ENCODE measurements at places on chromosomes 12 and 14.
A peak's percentile ranks its signal among the peaks of the same experiment; 100 is the strongest.

DNA sequence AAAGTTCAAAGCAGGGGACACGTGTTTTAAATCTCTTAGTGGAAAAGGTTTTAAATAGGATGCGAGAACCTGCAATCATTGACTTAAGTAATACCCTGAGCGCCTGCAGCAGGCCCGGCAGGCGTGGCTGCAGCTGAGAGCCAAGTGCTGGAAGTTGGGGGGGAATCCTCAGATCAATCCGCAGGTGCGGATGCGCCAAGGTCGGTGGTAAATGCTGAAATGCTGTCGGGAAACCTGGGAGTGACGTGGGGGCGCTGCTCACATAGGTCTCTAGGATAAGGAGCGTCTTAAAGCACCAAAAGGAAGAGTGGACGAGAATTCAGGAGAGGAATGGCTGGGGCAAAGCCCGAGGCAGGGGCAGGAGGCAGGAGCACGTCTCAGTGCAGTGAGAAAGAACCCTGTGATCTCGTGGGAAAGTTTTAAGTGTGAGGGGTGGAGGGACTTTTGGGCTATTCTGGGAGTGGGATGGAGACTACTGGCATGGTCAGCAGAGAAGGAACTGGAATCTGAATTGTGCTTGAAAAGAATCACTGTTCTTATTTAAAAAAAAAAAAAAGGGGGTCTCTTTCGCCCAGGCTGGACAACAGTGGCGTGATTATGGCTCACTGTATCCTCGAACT, 883 bp upstream of the CDCA4 start:
- DNase-seq = peak; percentile 55

GRCh38 chr14:23034498-23035302, at the start of gene PSMB5:
PSMB5 (minus strand) TSS chr14:23034900; CDS start chr14:23034881, 19 bp downstream.
- DNase-seq = peak; percentile 93

DNA sequence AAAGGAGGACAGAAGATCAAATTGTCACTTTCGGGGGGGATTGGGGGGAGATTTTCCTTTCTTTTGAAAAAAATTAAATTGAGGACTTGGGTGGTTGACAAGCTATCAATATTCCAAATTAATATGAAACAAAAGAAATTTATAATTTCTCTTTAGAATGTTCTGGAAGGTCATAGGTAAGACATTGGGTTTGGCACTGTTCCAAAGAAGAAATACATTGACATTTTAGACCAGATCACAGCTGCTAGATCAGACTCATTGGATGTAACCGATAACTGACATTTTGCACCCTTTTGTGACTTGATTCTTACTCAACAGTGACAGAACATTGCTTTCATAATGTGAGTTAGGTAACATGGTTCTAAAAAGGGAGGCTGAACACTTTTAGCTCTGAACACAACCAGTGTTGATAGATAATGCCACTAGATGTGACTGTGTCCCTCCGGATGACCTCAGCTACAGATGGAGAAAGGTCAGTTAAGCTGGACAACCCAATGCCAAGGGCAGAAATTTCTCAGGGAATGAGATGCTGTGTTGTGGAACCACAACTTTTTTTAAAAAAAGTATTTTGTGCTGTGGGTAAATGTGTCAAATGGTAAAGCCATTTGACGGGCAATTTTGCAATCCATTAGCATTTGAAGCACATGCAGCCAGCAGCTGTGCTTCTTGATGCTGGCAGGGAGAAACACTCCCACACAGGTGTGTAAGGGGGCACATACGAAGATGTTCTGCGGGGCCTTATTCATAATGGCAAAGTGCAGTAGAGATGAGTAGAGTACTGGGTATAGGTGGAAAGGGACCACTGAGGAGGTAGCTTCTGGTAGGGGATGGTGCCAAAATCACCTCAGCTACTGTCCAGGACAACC, 62.9 kb downstream of the RFX4 start:
- DNase-seq = no peak

DNA sequence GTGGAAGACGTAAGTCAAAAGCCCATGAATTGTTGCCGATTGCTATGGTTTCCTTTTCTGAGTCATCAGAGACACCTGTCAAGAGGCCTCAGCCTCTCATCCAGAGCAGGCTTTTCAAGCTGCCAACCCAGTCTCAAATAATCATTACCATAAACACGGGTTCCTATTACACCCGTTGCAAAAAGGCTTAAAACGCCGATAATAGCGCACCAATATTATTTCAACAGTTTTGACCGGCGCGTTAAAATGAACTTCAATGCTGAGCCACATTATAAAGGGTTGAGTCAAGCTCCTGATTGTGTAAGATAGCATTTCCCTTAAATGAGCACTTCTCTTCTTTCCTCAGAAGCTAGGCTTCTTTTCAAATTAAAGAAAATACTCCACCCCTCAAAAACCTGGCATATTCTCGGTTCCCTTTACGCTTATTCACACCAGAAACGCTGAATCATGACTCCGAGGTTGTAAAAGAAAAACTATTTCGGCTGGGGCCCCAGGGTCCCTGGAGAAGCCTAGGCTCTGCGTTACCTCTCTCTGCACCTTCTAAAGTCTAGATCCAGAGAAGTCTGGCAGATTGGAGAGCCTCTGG, 1.4 kb downstream of the TMTC1 start:
- DNase-seq = no peak

- DNase-seq = no peak
Measured at GRCh38 chr12:131000000-131000486, 46.3 kb downstream of the ADGRD1 start.

DNA sequence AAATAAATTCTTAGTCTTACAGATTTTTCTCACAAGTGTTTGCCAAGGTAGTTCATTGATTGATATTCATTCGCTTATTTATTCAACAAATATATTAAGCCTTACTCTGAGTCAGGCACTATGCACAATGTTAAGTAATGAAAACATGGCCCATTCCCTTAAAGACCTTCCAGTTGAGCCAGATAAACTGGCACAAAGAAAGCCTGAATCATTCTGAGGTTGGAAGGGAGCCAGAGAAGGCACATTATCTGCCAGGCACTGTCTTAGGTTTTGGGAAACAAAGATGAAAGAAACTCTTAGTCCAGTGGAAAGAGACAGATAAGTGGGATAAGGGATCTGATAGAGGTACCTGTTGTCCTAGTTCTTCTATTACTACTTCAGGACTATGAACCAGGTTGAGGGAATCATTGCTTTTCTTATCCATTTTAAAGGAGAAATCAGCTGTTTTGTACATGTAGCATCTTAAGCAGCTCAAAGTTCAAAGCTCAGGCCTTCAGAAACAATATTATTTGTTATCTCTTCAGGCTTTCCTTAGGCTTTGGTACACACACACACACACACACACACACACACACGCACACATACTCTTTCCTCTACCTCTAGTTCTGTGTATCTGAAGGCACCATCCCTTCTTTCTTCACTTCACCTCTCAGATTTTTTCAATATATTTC, 27.0 kb downstream of the PDE6H start:
- DNase-seq = no peak

DNA sequence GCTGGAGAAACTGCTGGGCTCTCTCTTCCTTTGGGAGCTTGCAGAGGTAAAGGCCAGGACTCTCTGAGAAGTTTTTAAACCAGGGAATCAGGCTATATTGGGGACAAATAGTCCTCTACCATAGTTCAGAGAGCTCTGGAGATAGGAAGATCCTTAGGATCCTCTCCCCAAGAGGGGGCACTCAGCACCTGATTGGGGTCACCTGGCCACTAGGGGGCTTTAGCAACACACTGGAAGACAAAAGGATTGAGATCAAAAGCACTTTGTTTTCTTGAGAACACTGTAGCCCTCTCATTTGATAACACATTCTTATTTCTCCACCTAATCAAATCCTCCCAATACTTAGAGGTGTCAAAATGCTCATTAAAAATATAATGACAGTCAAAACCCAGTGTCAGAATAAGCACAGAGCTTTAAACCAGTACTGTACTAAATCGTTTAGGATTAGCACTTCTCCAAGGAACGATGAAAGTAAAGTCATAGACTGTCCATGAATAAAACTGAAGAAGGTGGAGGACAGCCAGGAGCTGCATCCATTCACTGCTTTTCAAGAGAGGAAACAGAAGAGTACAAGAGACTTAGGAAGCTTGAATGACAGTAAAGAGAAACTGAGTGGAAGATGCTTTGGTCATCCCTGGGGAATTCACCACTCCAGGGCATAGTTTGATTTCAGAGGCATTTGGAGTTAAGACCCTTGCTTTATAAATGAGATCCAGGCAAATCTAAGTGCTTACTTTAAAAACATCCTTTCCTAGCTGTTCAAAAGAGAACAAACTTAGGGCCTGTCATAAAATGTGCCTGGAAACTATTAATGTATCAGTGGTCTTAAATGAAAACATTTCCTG, 26.5 kb downstream of the BMP4 start:
- DNase-seq = peak; percentile 14

DNA sequence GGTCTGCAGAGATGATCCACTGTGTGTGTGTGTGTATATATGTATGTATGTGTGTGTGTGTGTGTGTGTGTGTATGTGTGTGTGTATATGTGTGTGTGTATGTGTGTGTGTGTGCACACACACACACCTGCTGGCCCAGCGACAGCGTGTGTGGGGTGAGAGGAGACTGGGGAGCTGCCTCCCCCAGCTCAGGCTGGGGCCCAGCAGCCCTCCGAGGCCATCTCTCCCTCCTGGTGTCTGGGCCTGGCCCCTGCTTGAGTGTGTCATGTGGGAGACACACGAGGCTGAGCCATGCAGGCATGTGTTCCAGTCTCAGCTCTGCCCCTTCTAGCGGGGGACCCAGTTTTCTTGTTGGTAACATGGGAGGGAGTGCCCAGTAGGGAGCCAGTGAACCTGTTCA, 10.0 kb upstream of the TNFAIP2 start:
- no peak for DNase-seq

GRCh38 chr14:101520621-101521472, 40.4 kb upstream of the DIO3 start:
- DNase-seq = no peak

DNA sequence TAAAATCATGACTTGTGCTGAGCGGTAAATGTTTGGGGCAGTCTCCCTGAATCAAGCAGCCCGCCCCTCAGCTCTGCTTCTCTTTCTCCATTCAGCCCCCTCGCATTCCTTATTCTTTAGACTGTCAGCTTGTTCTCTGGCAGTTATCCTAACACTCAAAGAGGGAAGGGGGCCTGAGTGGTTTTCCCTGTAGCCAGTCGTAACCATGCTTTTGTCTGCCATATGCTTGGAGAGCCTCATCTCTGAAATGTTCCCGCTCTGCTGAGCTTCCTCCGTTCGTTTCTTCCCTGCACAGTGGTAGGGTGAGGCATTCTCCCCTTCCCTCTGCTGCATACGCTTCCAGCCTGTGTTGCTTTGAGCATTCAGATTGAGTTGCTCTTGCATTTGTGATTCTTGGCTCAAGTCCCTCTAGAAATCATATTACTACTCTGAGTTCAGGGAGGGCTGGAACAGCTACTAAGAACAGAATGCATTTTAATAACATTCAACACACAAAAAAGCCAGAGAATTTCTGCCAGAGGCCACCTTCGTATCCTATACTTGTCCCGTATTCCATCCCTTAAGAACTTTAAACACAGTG, 119.7 kb downstream of the FBXL14 start:
- DNase-seq = no peak

GRCh38 chr12:45775964-45776363, 46.5 kb downstream of the ARID2 start:
- no peak for DNase-seq

- no peak for DNase-seq
Measured at GRCh38 chr12:54879150-54879549, 24.8 kb downstream of the MUCL1 start.

DNA sequence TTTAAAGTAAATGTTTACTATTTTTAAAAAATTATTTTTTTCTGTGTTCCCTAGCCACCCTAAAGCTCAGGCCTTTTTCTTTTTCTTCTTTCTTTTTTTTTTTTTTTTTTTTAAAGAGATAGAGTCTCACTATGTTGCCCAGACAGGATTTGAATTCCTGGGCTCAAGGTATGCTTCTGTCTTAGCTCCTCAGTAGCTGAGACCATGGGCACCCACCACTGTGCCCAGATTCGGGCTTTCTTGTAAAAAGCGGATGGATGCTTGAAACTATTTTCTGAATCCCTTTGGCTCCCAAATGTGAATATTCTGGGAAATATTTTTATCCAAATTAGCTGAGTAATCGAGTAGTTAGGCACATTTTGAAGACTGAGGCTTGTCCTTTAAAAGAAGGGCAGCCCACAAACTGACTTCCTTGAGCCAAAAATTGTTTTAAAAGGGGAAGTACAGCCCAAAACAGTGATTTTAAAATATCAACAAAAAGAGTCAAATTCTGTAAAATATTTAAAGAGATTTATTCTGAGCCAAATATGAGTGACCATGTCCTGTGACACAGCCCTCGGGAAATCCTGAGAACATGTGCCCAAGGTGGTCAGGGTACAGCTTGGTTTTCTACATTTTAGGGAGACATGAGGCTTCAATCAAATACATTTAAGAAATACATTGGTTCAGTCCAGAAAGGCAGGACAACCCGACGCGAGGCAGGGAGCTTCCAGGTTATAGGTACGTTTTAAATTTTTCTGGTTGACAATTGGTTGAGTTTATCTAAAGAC, 28.8 kb upstream of the HIGD1C start:
- no peak for DNase-seq

DNA sequence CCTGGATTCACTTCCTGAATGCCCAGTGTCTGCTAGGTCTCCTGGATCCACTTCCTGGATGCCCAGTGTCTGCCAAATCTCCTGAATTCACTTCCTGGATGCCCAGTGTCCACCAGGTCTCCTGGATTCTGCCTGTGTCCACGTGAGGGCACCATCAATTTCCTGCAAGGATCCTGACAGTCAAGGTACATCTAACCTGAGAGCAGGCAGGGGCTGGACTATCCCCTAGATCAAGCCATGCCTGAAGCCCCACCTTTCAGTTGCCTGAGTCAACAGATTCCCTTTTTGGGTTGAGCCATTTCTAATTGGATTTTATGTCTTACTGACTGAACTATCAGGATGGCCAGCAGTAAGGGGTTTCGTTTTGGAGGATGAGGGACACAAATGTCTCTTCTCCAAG, 49.5 kb downstream of the GALNT9 start:
- DNase-seq = no peak

GRCh38 chr12:4564818-4565217, 2.8 kb downstream of the DYRK4 start:
- DNase-seq = no peak

DNA sequence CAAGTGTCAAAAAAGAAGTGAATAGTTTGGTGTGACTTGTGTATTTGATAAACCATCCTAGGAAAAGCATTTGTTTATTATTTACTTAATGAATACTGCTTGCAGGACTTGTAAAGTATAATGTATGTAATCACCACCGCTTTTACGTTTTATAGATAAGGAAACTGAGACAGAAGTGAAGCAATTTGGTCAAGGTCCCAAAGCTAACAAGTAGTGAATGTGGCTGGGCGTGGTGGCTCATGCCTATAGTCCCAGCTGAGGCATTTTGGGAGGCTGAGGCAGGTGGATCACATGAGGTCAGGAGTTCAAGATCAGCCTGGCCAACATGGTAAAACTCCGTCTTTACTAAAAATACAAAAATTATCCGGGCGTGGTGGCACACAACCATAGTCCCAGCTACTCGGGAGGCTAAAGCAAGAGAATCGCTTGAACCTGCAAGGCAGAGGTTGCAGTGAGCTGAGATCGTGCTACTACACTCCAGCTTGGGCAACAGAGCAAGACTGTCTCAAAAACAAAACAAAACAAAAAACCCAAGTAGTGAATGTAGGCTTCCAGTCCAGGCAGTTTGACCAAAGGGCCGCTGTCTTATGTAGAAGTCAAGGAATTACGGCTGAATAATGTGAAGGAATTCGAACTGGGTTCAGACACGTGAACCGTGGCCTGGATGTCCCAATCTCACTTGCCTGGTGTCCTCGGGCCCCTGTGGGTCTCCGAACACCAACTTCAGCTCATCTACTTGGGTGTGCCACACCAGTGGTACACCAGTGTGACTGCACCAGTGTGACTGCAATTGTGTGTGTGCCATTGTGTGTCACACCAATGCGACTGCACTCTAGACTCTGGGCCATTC, 88.3 kb upstream of the MED13L start:
- no peak for DNase-seq
